Activated T-helper 17 cell treated with anti-CD3 and anti-CD28 coated beads, Interleukin-2, amount 50 U/mL, for 72 hours (primary cell): ENCODE measurements at places on chromosomes 12 and 14.
A peak's percentile ranks its signal among the peaks of the same experiment; 100 is the strongest.

DNA sequence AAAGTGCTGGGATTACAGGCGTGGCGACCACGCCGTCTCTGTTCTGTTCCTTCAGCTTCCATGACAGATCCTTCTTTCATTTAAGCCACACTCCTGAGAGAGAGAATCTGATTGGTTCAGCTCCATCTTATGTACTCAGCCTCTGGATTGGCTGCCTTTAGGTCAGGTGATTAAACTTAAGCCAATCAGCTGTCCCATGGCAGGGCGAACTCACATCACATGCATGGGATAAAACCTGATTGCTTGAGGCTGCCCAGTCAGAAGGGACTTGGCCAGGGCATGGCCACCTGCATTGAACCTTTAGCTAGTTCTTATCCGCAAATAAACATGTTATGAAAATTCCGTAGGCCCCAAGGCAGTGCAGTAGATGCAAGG lies 274.2 kb downstream of the SUDS3 start:
- no peak for ATAC-seq

DNA sequence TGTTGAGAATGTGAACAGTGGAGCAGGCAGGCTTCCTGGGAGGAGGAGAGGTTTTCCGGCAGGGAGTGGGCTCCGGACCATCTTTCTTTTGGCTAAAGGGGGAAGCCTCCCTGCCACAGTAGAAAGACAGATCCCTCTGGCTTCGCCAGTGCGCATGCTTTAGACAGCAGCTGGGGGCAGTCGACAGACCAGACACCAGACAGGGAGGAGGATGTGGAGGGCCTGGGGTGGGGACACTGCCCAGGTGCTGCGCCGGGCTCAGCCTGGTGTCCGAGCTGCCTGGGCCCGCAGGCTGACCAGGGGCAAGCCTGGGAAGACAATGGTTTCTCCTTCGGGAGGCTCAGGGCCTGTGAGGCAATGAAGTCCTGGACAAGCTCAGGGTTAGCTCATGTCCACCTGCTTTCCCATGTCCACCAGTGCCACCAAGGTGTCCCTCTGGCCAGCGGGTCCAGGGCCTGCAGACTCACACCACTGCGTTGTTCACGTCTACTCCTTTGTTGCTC lies 67.3 kb downstream of the PRIMA1 start:
- no peak for ATAC-seq

DNA sequence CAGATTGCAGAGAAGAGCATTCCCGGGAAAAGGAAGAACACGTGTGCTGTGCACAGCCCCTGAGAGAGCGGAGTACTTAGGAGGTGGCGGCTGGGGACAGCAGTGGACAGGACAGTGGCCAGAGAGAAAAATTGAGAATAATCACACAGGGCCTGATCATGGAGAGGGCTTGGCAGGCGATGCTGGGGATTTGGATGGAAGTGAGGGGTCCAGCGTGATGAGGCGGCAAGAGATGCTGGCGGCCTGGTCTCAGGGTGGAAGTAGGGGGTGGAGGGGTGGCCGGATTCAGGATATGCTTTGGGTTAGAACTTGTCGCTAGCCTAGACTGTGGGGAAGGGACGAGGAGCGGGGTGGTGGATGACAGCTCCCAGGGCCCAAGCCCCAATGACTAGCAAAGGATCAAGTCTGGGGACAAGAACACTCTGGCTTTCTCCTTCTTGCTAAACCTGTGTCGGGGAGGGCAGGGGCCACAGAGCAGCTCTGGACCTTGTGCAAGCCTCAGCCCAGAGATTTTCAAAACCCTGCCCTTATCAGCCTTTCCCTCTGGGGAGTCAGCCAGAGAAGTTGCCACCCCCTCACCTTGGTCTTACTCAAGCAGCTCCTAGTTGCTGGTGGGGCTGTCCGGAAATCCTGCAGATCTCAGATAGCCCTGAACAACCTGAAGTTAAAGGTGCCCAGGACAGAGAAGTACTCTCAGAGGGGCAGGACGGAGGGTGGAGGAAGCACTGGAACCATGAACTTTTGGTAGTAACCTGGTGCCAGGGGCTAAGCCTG lies 1.3 kb downstream of the HVCN1 start:
- no peak for ATAC-seq

DNA sequence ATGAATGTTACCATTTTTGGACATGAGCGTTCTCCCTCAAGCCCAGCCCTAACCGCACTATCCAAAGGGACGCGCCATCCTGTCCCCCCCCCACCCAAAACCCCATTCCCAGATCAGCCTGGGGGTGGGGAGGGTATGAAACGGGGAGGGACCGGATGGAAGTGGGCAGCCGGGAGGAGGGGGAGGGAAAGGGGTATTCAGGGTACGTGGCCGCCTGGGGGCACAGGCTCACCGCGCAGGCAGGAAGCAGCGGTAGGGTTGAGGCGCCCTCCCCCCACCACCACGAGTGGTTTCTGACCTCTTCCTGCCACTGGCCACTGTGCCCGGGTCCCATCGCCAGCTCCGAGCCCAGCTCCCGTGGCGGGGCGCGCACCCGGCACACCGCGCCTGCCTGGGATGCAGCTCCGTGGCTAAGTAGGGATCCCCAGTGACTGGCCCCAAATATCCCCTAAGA lies 1.4 kb downstream of the ACTN1 start:
- ATAC-seq: peak; percentile 52

- ATAC-seq: no peak
Measured at GRCh38 chr14:55838529-55839052, 258.6 kb downstream of the KTN1 start.

- no peak for ATAC-seq
Measured at GRCh38 chr14:65329481-65329880, 83.0 kb upstream of the FUT8 start.

DNA sequence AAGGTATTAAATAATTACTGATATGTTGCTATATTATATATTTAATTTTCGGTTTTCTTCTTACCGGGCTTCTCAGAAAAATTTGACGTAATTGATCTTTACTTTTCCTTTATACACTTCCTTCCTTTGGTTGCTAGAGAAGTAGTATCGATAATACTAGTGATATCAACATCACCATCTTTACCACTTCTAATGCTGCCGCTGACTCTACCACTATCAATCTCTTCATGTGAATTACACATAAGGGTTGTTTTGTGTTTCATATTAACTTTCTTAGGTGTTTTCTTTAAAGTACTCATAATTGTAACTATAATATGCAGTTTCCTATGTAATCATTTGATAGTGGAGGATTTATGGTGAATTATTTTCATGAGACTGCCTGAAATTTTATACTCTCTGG lies 30.9 kb upstream of the KLRF1 start:
- peak; percentile 42 for ATAC-seq

DNA sequence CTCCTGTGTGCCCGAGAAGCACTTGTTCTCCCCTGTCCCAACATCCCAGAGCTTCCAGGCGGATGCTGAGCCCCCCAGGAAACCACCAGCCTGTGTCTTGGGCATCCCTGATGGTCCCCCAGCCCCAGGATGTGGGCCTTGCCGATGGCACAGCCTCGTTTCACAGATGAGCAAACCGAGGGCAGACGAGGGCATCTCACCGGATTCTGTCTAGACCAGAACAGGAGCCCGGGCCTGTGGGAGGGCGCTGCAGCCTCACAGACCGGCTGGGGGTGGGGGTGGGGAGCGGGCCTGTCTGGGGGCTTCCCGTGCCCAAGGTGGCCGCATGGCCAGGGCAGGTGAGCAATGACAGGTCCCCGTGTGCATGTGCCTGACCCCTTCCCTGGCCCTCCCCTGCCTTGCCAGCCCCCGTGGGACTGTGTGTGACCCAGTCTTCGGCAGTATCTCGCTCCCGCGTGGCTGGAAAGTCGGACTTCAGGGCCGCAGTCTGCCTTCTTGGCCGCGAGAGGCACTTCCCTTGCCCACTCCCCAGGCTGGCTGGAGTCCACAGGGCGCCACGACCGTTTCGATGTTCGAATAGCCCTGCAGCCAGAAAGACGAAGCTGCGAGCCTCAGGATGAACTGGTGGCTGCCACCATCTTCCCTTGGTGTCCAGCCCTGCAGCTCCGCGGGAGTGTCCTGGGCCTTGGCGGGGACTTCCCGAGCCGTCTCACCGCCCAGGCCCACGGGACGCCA lies 8.9 kb downstream of the RFLNA start:
- ATAC-seq: no peak

- no peak for ATAC-seq
Measured at GRCh38 chr12:2032506-2032905, 20.3 kb upstream of the CACNA1C start.

DNA sequence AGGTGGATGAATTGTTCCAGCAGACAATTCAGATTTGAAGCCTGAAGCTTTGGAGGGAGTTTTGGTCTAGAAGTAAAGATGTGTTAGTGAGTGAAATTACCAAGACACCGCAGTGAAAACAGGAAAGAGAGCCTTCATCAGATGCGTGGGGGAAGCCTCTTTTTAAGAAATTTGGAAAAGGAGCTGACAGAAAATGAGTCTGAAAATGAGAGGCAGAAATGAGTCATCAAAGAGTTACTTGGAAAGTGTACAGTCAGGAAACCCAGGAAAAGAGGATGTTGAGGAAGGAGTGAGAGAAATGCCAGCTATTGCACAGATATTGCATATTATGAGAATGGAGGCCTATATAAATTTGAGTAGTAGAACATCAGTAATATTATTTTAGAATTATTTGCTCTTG lies 520.7 kb downstream of the NRXN3 start:
- ATAC-seq: no peak

- ATAC-seq: no peak
Measured at GRCh38 chr12:60148831-60149230, 553.0 kb downstream of the SLC16A7 start.

DNA sequence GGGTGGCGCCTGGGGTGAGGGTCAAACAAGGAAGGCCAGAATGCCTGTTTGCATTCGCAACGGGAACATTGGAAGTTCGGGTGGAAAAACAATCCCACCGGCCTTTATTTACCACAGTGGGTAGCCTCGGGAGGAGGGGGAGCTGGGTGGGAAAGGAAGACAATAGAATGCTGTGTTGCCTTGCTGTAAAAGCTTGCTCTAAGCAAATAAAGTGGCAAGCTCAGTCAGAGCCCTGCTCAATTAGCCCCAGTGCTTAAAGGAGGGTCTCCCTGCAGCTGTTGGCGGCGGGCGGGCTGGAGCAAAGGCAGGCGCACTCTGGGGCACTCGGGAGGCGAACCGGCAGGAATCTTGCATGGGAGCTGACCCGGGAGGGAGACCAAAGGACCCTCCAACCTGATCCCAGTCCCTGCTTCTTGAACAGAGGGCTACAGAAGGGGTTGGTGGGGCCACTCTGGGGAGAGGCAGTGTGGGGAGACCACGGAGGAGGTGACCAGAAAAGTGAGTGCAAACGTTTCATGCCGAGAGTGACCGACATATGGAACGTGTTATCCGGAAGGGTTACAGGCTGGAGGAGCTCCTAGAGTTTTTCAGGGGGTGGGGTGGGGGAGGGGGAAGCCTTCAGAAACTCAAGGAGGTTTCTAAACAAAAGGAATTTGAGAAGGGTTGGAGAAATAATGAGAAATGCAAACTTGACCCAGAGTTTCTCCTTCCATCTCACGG lies 48.5 kb downstream of the NTF3 start:
- ATAC-seq: no peak

- ATAC-seq: no peak
Measured at GRCh38 chr12:114479831-114480230, 73.9 kb upstream of the TBX5 start.

- ATAC-seq: no peak
Measured at GRCh38 chr12:27550653-27550975, 26.6 kb downstream of the PPFIBP1 start.

DNA sequence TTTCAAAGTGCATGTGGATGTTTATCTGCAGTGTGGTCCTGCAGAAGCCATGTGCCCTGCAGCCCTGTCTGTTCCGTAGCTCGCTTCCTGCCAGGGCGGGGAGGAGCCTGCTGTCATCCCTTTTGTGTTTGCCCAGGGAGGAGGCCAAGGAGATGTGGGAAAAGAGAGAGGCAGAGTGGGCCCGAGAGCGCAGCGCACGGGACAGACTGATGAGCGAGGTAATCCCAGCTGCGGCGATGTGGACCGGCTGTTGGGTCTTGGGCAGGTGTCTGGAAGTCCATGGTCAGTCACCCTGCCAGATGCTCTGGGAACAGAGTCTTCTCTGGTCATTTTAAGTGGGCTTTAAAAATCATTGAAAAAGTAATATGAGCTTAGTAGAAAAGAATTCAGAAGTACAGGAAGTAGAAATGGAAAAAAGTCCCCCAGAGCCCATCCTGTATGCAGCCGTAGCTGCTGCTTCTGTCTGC lies 12.8 kb downstream of the TCHP start:
- ATAC-seq: no peak

DNA sequence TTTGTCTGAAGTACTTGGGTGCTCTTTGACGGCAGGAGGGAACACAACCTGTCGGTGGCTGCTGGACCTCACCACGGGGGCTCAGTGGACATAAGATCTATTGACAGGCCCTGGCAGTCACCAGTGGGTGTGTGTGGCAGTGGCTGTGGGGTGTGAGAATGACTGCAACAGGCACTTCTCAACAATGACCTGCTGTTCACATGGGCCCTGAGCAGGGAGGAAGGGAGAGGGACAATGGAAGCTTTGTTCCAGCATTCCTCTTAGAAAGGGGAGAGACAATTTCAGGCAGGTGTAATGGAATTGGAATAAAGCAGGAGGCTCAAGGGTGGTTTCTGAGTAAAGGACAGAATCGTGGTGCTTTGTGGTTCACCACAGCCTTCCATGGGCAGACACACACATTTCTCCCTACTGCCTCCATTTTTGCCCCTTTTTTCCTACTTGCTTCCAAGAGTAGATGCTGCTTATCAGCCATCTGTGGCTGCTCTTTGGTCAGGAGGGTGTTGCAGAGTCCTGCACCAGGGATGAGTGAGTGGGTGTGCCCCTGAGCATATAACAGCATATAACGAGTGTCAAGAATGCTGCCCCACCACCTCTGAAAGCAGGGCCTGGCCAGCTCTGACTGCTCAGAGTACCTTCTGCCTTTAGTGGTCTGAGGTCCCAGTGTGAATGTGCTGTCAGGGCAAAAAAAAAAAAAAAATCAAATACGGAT lies 267.7 kb downstream of the RASSF9 start:
- no peak for ATAC-seq

DNA sequence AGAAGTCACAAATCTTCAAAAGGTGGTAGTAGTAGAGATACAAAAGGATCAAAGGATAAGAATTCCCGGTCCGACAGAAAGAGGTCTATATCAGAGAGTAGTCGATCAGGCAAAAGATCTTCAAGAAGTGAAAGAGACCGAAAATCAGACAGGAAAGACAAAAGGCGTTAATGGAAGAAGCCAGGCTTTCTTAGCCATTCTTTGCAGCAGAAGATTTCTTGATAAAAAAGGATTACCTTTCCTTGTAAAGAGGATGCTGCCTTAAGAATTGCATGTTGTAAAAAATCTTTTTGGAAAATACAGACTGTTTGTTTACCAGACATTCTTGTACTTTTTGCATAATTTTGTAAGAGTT lies 6.6 kb downstream of the PNN start:
- ATAC-seq: no peak

- ATAC-seq: no peak
Measured at GRCh38 chr12:63805704-63806672, 26.3 kb downstream of the RXYLT1 start.
